ENCODE measurements at places on chromosomes 2 and 18. TPM values are rescaled to one million over a fixed set of nuclear protein-coding genes. Genes with fewer than 3 reads are reported as not detected.
A peak's percentile ranks its signal among the peaks of the same experiment; 100 is the strongest.

DNA sequence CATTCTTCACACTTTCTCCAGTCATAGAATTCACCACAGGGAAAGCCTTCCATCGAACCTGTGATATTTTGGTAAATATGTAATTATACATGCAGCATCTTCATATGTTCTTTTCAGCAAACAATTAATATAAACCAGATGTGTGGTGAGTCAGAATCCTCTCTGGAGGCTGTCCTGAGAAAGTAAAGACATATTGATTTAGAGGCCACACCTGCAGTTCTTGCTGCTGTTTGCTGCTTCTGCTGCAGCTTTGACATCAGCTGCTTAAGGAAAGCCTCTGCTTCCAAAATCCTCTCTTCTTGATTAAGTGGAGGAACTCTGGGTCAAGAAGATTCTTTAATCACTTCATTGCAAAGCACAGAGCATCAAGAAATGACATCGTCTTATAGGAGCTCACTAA, 568.8 kb upstream of the ZEB2 start:
- no peak for DNase-seq

GRCh38 chr18:13563390-13563805, 163.0 kb downstream of the FAM210A start:
- DNase-seq = no peak

DNA sequence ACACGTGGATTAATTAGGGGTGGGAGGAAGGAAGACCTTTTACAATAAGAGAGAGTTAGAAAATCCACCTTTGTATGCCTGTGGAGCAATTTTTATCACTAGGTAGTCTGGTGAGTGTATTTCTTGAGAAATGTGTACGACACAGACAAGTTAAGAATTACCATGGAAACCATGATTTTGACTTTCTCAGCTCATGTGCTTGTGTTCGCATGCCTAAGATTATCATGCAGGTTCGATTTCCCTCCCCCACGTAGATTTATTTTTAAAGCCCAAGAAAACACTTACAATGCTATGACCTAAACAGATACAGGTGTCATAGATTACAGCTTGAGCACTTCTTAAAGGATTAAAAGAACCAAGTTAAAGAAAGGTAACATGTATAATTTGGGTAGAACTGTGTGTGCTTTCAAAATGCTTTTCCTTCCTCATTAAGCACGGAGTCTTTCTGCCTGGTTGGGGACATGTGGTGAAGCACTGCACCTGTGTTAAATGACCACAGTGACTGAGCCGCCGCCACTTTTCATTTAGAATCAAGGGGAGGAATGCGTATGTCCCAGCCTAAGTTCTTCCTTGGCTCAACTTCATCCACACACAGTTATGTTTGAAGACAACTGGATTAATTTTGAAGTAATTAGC, 16.6 kb downstream of the SERTAD2 start:
- DNase-seq = no peak

Gene CRYGD
- polyA plus RNA-seq = not detected

GRCh38 chr18:7921938-7922587, 354.9 kb downstream of the PTPRM start:
- peak; percentile 86 for DNase-seq

- DNase-seq = peak; percentile 49
Measured at GRCh38 chr2:236871500-236872001, 214.1 kb upstream of the COPS8 start.

Gene ASNSD1
- 47.9 TPM for polyA plus RNA-seq

Gene TLX2
- 0.58 TPM for polyA plus RNA-seq

GRCh38 chr18:46843372-46843771, 73.9 kb downstream of the PIAS2 start:
- no peak for DNase-seq

- no peak for DNase-seq
Measured at GRCh38 chr2:43084699-43085091, 141.7 kb downstream of the ZFP36L2 start.

GRCh38 chr2:230922951-230923717, 1.9 kb downstream of the GPR55 start:
- DNase-seq = no peak

GRCh38 chr2:233795735-233796171, 17.6 kb downstream of the MROH2A start:
- no peak for DNase-seq

DNA sequence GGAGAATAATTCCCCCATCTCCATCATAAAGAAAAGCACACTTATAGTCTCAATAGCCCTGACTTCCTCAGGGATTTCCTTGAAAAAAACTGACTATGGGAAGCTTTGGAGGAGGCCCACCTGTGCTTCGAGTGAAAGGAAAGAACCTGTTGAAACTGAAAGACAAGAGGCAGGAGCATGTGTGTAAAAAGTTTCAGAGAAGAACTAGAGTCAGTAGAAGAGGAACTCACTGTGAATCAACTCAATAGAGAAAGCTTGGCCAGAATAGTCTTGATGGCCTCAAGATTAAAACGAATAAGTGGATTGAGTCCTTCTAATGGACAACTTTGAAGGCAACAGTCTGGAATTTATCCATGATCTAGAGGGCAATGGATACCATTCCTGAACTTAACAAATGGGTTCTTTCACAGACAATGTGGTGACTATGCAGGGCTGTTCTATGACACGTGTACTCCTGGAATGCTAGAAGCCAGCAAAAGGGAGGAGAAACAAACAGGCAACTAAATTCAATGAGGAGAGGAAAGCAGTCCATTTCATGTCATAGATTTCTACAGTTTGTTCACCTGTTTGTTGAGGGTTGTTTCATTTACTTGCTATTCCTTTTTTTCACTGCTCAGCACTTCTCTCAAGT, 442.3 kb downstream of the GRB14 start:
- no peak for DNase-seq

Gene DSG1
- polyA plus RNA-seq = not detected

Gene TFPI
- 18.7 TPM for polyA plus RNA-seq

GRCh38 chr18:61597316-61597715, 264.1 kb downstream of the CDH20 start:
- DNase-seq = no peak

Gene CFAP65
- 0.22 TPM for polyA plus RNA-seq

GRCh38 chr2:138395565-138396306, 105.8 kb upstream of the SPOPL start:
- DNase-seq = peak; percentile 41

Data from A549 (cell line).